ENCODE measurements at places on chromosomes 6 and 20.
A peak's percentile ranks its signal among the peaks of the same experiment; 100 is the strongest.

GRCh38 chr20:58587467-58587866 is 63.6 kb upstream of the STX16 start:
- DNase-seq: no peak

DNA sequence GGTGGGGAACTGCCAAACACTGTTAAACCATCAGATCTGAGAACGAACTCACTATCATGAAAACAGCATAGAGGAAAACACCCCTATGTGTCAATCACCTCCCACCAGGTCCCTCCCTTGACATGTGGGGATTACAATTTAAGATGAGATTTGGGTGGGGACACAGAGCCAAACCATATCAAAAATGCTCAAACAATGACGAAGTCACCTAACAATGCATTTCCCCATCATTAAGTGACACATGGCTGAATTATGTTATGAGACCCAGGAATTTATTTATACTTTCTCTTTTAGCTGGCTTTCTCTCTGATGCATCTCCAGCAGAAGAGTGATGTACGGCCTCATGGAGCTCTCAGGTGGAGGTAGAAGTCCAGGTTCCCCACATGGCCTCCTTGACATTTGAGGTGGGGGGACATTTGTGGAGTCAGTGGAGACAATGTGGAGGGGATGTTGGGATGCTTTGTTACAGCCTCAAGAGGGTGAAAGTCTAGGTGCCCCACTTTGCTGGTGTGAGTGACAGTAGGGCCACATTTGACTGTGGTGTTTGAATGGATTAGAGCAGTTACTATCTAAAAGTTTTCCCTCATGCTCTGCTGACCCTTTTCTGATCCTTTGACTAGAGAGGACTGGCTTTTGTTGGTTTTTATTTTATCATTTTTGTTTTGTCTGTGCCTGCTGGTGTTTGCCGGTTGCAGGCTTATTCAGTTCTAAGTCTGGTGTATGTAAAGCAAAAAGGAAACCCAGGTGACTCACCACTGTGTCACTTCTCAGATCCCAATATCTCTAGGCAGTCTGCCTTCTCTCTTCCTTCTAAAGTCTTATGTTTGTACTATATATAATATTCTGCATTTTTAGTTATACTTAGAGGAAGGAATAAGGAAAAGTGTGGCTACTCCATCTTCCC is 18.5 kb upstream of the DCBLD1 start:
- no peak for DNase-seq

DNA sequence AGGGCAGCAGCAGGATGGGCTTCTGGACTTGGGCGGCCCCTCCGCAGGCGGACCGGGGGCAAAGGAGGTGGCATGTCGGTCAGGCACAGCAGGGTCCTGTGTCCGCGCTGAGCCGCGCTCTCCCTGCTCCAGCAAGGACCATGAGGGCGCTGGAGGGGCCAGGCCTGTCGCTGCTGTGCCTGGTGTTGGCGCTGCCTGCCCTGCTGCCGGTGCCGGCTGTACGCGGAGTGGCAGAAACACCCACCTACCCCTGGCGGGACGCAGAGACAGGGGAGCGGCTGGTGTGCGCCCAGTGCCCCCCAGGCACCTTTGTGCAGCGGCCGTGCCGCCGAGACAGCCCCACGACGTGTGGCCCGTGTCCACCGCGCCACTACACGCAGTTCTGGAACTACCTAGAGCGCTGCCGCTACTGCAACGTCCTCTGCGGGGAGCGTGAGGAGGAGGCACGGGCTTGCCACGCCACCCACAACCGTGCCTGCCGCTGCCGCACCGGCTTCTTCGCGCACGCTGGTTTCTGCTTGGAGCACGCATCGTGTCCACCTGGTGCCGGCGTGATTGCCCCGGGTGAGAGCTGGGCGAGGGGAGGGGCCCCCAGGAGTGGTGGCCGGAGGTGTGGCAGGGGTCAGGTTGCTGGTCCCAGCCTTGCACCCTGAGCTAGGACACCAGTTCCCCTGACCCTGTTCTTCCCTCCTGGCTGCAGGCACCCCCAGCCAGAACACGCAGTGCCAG is at the start of gene TNFRSF6B:
Gene TNFRSF6B (plus strand): TSS at position 25 of the 729 bp plus-strand sequence. CDS start 116 bp downstream, at position 141.
- DNase-seq: no peak

DNA sequence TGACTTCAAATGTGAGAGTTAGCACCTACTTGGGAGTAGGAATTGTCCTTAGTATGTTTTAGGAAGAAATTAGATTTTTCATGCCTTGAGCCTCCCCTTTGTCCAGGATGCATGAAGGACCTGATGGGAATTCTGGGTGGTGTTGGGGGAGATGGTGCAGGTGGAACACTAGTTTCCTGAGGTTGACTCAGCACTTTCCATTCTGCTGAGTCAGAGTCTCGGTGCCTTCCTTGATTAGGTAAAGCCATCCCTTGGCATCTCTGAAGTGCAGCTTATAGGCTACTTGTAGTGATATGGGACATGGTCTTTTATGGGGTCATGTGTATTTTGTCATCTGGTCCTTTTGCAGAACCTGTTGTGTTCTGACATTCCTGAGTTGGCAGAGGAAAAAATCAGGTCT is 105.3 kb downstream of the PHACTR3 start:
- no peak for DNase-seq

DNA sequence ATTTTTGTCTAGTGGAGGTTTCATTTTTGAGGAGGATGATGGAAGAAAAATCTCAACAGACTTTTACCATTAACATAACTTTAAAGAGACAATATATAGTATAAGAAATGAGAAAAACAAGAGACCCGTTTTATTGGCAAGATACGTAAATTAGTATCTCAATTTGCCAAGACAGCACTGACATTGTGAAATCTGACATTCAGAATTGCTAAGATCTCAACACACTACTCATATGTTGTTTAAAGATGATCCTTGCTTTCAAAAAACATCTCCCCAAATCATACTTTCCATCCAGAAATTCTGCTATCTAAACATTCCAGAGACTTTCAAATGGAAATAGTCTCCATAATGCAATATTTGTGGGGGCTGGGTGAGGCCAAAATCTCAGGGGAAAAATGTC is 220.9 kb upstream of the CEP162 start:
- DNase-seq: no peak

- no peak for DNase-seq
These were observed 12.8 kb downstream of the KCNK15 start for GRCh38 chr20:44758247-44759101.

DNA sequence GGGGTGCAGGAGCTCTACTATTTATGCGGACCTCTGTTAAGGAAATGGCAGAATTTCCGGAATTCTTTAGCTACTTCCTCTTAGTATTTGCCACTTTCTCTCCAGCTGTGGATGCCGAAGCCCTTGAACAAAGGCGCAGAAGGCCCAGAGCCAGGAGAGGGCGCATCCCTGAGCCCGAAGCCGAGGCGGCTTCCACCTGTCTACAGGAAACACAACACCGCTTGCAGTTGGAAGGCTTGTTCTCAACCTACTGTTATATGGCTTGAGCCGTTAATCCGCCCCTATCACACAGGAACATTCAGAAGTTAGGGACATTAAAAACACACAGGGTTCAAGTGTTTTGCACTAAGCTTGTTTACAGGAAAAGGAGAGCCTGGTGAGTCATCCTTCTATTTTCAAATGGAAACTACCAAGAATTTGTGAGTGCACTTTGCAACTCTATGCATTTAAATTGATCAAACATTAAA is 417.1 kb downstream of the BCKDHB start:
- DNase-seq: peak; percentile 9

DNA sequence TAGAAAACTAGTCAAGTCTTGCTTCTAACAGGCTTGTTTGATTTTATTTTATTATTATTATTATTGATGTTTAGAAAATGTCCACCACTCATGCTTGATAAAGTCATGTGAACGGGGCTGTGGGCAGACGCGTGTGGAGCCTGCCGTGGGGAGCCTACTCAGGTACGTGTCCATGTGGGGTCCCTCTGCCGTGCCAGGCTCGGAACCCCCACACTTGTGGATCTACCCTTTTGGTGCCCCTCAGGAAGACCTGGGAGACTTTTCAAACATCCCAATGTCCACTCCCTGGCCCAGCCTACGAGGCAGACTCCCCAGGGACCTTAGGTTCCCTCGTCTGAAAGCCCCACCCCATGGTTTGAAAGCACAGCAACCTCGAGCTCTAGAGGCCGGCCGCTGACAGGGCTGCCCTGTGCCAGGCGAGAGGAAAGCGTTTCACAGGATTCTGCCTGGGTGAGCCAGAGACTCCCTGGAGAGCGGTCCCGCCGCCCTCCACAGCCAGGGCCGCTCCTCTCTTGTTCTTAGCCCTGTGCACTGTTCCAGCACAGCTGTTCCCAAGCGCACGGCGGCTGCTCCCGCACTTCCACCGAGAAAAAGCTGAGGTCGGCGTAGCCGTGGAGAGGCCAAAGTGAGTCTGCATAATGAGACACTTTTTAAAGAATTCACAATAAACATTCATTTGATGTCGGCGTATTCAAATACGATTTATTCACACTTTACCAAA is 249.7 kb downstream of the TTLL2 start:
- no peak for DNase-seq

DNA sequence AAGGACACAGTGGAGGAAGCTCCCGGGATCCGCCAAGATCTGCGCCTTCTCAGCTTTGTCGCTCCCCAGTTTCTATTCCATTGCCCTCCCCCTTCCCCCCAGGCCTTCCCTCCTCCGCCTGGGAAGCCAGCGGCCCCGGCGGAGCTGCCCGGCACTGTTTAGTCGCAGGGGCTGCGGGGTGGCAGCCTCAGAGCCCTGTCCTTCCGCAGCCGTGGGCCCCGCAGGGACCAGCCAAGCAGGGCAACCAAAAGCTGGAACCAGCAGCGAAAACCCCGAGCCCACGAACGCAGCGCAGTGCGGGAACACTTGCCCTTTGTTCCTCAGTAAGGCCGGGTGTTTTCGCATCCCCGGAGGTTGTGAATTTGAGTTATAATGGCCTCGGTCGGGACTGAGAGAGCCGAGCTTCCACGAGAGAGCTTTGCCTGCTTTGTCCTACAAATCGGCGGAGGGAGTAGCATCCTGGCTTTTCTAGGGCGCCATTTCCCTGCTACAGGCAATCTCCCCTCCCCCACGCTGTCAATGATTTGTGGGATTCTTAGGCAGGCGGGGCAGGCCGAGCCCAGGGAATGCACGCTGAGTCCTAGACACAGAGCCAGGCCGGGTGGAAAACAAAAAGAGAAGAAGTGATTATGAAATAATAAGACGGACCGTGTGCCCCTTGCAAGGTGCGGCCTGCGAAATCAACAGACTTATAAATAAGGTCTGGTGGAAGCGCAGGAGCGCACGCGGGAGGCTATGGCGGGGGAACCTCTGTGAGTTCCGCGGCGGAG is 4.0 kb upstream of the TUBB2B start:
- peak; percentile 72 for DNase-seq

DNA sequence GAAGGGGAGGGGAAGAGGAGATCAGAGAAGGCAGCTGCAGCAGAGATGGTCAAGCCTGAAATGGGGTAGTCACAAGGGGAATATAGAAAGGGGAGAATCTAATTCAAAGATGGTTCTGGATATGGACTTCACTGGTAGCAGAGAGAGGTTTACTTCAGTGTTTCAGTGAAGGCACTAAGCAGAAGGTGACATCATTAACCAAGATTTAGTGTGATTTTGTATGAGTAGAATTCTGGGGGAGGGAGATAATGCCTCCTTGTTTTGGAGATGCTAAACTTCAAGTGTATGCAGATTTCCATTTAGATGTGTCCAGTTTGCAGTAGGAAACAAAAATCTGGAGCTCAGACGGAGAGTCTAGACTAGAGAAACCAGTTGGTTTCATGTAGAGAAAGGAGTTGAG is 13.1 kb downstream of the SIM1 start:
- no peak for DNase-seq

DNA sequence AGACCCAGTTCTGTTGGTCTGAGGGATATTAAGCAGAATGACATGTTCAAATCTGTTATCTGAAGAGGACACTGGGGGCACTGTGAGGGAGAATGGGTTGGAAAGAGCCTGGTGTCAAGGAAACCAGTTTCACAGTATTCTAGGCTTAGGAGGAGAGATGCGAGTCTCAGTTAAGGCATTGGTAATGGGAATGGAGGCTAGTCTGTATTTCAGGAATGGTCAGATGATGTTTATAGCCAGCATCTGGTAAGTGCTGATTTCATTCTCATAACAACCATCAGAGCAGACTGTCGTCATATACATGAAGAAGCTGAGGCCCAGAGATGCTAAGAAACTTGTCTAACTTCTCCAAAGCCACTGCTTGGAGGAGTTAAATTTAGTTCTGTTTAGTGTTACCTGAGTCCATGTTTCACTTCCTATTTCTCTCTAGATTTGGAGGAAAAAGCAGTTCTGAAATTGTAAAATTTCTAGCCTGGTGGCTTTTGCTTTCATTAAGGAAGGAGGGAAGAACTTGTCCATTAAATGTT is 242.0 kb downstream of the ARID1B start:
- DNase-seq: peak; percentile 31

DNA sequence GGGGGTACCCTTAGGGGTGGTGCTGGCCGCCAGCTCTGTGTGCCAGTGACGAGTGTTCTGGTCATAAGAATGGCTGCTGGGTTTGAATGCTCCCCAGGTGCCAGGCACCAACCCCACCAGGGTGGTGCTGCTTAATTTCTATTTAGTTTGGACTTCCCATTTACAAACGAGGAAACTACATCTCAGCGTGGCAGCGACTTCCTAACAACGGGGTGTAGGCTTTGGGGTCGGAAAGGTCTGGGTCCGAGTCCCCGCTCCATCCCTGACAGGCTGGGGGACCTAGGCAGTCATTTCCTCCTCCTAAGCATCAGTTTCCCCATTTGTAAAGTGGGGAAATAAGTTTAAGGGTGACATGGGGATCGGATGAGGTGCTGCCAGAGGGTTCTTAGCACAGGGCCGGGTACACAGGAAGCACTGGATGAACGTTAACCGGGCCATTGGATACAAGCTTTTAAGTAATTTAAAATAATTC is 30.3 kb downstream of the CEBPB start:
- no peak for DNase-seq

GRCh38 chr6:110456694-110457093 is 19.7 kb downstream of the SLC22A16 start:
- DNase-seq: no peak

DNA sequence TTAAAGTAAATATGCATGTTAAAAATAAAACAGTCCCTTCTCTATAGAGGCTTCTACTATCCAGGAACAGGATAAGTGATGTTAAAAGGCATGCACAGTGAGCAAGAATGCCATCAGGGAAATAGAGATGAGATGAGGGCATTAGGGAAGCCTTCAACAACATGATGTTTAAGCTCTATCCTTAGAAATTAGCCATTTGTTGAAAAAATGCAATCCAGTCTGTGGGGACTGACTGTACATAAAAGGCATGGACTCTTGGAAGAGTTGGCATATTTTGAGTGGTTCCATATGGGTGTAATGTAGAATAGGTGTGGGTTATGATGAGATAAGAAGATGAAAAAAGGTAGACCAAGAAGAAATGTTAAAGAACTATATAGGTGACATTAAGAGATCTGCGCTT is 5.8 kb downstream of the KIAA0319 start:
- no peak for DNase-seq

- DNase-seq: no peak
These were observed 45.6 kb downstream of the DUSP22 start for GRCh38 chr6:337805-338368.

- DNase-seq: no peak
These were observed 443.1 kb upstream of the RGS17 start for GRCh38 chr6:153574231-153574630.

GRCh38 chr6:43172104-43173007 is 1.3 kb downstream of the SRF start:
- peak; percentile 40 for DNase-seq

- DNase-seq: peak; percentile 22
These were observed 177.6 kb upstream of the MAN1A1 start for GRCh38 chr6:119527231-119527578.

GRCh38 chr20:45685896-45686295 is 15.9 kb upstream of the WFDC11 start:
- peak; percentile 39 for DNase-seq

All from HEK293T (cell line).